ENCODE measurements at places on chromosomes 3 and 15.
A peak's percentile ranks its signal among the peaks of the same experiment; 100 is the strongest.

- DNase-seq, result no peak
These were observed 387.8 kb upstream of the THBS1 start for GRCh38 chr15:39192979-39193560.

DNA sequence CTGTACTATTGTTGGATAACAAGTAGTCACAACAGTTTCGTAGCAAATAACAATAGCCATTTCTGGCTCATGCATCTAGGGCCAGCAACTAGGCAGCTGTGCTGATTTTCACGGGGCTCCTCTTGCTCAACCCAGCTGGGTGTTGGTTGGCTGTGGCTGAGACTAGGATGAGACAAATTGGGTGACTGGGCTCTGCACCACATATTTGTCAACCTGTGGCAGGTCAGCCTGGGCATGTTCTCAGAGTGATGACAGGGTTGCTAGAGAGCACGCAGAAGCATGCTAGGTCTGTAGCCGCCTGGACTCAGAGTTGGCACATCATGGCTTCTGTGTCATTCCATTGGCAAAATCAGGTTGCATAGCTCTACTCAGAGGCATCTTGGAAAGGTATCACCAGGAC, 175.9 kb downstream of the OTOL1 start:
- DNase-seq, result no peak

DNA sequence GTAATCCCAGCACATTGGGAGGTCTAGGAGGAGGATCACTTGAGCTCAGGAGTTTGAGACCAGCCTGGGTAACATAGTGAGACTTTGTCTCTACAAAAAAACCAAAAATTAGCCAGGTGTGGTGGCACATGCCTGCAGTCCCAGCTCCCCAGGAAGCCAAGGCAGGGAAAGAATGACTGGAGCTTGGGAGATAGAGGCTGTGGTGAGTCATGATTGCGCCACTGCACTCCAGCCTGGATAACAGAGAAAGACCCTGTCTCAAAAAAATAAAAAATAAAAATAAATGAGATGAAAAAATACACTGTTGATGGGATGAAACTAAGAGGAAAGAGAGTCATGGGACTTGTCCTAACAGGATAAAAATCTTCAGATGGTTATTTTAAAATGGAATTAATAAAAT, 137.6 kb downstream of the IMPG2 start:
- peak; percentile 48 for DNase-seq

- peak; percentile 61 for DNase-seq
These were observed 1.2 kb downstream of the RGMA start for GRCh38 chr15:93087825-93088199.

- no peak for DNase-seq
These were observed 142.5 kb downstream of the IL20RB start for GRCh38 chr3:137100326-137100725.

- peak; percentile 36 for DNase-seq
These were observed 118.8 kb upstream of the PTX3 start for GRCh38 chr3:157317895-157318294.

DNA sequence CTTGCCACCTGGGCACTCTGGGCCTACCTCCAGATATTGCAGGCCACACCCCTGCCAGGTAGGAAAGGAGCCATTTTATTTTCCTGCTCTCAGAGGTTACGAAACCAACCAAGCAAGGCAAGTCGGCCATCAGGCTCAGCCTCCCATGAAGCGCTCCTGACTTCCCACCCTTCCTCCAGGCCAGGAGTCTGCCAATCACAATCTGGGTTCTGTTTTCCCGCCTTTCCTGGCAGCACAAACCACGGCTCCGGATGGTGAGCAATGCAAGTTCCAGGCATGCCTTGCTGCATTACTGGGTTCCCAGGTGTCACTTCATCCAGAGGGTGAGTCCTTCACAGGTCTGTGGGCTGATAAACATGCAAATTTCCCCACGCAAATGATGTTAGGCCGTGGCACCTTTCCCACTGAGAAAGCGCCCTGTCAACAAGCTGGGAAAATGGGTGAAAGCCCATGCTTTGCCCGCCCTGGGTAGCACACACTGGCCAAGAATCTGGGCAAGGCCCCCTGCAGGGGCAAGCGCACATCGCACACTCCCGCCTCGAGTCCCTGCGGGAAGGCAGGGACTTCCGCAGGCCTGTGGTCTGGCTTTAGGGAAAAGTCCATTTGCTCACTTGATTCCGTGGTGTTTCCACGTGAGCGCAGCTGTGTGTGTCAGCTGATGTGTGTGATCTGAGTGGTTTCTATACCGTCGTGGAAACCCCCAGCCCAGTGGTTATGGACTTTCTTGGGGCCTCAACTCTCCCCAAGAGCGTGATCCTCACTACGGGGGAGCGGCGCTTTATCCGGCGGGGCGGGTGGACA, 61.6 kb upstream of the RYK start:
- peak; percentile 47 for DNase-seq

DNA sequence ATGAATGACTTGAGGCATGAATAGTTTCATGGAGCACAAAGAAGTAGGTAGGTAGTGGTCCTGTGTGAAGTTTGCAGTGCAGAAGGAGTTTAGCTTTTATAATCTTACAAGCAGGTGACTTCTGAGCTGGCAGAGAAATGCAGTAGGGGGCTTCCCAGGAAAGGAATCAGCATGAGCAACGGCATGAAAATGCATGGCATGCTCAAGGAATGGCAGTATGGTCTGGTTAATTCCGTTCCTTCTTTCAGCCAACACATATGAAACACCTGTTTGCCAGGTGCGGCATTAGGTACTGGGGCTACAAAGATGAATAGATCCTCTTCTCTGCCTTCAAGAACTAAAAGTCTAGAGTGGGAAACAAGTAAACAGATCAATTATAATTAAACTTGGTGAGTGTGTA, 138.0 kb upstream of the BHLHE40 start:
- DNase-seq, result no peak

- no peak for DNase-seq
These were observed 557.2 kb downstream of the EPHB1 start for GRCh38 chr3:135352213-135352612.

- DNase-seq, result peak; percentile 98
These were observed 34.9 kb upstream of the TIMP4 start for GRCh38 chr3:12193485-12194165.

DNA sequence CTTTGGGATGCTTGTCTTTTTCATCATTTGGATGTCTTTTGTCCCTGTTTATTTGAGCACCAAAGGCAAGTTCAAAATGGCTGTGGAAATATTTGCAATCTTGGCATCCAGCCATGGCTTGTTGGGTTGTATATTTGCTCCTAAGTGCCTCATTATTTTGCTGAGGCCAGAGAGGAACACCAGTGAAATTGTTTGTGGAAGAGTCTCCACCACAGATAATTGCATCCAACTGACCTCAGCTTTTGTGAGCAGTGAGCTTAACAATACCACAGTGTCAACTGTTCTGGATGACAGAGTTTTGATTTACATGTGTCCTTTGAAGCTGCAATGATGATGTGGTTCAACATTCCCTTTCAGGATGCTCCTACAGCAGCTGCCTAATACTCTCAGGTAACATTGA, 83.0 kb upstream of the KCNAB1 start:
- no peak for DNase-seq

- DNase-seq, result no peak
These were observed 81.3 kb downstream of the ADCY5 start for GRCh38 chr3:123367467-123368154.

DNA sequence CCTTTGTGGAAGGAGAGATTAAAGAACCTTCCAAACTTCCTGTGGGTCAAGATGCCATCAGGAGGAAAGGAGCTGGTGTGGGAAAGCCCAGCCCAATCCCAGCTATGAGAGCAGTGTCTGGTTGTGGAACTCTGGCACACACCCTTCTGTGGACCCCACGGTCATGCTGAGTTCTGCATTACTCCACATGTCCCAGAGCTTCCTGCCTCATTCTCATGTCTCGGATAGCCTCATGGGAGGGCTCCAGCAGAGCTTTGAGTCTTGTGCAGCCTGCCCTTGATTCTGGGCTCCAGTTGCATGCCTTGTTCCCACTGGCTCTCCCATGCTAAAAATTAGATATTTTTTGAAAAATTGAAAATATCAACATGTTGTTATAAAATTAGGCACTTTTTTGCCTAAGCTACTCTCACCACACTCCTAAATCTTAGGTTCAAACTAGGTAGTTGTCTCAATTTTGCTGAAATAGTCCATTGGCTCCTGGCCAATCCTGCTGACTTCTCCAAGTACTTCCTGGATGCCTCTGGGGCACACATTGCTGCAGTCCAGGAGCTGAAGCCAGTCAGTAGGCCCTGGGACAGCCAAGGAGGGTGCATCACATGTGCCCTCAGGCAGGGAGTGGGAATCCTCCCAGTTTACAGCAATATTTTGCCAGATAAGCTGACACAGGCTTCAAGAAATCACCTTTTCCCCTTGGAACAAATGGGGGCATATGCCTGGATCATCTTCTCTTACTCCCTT, 144.3 kb downstream of the EEFSEC start:
- peak; percentile 75 for DNase-seq

GRCh38 chr15:57069423-57069822, 151.0 kb downstream of the TCF12 start:
- no peak for DNase-seq

GRCh38 chr3:118501152-118501551, 533.5 kb downstream of the IGSF11 start:
- no peak for DNase-seq

- no peak for DNase-seq
These were observed 125.6 kb upstream of the CRBN start for GRCh38 chr3:3305084-3305483.
